ENCODE measurements at places on chromosomes 1 and 21.

- no peak for DNase-seq
Measured at GRCh38 chr1:244447024-244447423, 4.7 kb downstream of the ADSS2 start.

DNA sequence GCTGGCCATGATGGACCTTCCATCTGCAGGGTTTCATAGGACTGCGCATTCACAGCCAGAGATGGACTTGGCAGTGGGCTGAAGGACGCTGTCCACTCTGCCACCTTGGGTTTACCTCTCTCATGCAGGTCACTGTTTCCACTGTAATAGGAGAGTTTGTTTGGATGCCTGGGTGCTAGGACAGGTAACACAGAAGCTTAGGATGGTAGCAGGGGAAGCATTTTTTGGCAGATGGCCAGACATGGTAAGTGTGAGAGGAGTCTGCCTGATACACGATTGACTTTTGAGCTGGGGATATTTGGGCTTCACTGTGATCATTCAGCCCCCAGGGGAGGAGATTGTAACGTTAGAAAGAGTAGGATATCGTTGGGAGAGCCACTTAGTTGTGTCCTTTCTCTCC is 11.8 kb downstream of the PSEN2 start:
- DNase-seq = no peak

DNA sequence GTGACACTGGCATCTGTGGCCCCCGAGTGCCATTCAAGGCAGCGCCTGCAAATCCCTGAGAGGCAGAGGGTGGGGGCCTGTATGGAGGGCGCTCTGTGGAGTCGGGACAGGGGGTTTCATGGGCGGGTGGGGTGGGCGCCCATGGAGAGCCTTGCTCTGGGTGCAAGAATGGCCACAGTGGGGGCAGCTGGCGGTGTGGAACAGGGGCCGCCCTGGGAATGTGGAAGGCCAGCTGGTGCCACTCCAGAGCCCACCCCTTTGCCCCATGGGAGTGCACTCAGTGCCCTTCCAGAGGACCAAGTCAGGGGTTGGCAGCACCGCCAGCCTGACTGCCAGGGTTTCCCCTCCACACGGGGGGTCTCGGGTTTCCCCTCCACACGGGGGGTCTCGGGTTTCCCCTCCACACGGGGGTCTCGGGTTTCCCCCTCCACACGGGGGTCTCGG is 55.0 kb upstream of the TRAPPC10 start:
- DNase-seq = no peak

DNA sequence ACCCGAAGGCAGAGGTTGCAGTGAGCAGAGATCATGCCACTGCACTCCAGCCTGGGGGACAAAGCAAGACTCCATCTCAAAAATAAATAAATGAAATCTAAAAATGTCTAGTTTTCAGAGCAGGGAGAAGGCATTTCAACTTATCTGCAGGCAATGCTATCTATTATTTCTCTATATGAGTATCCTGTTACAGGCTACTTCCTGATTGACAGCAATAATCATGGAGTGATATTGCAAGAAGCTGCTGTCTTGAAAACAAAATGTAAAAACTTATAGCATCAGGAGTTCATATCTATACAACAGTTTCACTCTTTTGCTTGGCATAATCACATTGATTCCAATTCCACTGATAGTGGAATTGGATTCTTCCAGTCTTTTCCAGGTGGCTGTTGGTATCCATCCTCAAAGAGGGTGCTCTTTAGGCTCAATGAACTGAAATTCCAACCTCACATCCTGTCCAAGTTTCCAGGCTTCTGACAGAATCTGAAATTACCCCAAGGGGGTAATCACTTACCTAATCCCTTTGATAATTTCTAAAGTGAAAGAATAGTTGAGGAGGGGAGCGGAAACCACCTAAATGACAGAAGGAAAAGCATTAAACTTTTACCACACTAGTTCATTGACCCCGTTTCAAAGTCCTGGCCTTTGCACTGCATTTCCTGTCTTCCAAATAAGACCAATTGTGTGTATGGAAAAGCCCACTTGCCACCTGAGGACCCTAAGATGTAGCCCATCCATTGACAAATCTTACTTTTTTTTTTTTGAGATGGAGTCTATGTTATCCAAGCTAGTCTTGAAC is 107.6 kb downstream of the GLUL start:
- no peak for DNase-seq

DNA sequence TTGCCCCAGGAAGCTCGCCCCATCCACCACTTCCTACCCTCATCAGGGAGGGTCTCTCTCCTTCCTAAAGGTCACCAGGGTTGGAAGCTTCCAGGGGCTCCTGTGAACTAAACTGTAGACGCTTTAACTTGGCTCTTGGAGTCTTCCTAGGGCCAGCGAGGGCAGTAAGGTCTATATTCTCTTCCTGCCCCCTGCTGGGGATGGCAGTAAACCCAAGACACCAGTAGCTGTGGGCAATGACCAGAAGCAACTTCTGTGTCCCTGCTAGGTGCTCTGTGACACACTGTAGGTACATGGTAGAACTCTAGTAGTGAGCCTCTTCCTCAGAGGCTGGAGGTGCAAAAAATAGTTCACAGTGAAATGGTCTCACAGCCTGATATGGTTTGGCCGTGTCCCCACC is 30.0 kb downstream of the KCND3 start:
- DNase-seq = no peak

GRCh38 chr1:183912265-183912886 is 107.5 kb downstream of the RGL1 start:
- DNase-seq = no peak
